SK-N-SH treated with all-trans-retinoic acid at 6 μM for 48 hours (cell line): ENCODE measurements at places on chromosomes 3 and 15.
A peak's percentile ranks its signal among the peaks of the same experiment; 100 is the strongest.

DNA sequence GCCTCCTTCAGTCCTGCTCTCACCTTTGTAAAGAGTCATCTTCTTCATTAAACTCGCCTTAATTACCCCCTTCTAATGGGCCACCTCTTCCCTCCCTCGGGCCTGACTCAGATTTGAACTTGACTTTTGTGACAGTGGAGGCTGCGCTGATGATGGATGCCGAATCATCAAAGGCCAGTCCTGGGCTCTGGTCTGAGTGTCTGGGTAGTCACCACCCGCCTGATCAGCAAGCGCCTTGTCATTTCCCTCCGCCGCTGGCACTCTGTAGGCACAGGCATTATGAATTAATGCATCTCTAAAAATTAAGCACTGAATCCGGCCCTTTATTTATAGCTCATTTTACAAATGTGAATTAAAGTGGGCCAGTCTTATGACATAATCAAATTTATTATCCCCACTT, 116.7 kb upstream of the PROK2 start:
- no peak for ATAC-seq

- ATAC-seq: no peak
Measured at GRCh38 chr3:197197334-197197733, 101.1 kb downstream of the DLG1 start.

- ATAC-seq: no peak
Measured at GRCh38 chr3:41575724-41576123, 376.4 kb downstream of the CTNNB1 start.

DNA sequence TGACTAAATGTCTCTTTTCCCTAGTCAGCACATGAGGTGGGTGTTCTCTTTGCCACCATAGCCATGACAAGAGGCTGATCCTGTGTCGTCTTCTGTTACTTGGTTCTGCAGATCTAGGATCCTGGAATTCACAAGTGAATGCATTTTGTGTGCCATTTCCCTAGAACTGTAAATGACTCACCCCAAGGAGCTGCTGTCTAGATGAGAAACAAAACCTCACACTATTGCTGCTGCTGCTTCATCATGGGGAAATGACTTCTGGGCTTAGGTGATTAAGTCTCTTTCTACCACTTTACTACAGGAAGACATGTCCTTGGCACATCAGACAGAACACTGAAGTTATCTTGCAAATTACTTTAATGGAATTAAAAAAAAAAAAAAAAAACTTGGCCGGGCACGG, 54.9 kb downstream of the SLCO3A1 start:
- peak; percentile 79 for ATAC-seq

DNA sequence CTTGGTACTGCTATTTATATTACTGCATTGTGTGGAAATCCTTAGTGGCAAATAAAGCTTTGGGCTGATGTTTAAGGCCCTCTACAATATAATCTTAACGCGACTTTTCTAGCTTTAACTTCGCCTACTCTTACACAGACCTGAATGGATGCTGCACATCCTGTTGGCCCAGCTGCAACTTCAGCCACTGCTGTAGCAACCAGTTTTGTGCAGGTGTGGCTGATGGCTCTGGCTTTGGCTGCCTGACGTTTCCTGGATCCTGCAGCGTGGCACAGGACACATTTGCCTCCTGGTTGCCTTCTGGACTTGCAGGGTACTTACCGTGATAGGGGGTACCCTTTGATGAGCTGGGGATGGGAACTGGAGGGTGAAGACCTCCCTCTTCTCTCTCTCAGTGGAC, 20.2 kb upstream of the ERICH6 start:
- no peak for ATAC-seq

DNA sequence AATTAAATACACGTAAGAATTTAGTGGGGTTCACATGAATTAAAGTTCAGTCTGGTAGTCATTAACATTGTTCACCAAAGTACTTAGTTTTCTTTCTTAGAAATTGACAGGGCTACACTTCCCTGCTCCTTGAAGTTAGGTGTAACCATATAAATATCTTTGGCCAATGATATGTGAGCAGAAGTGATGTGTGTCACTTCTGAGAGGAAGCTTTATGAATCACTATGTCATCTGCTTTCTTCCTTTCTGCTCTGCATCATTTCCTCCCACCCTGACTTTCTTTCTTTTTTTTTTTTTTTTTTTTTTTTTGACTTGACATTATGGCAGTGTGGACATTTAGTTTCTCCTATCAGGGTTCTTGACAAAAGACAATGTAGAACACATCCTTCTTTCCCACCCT, 156.2 kb upstream of the COL8A1 start:
- ATAC-seq: no peak

GRCh38 chr3:189587664-189588040, 43.5 kb upstream of the TP63 start:
- no peak for ATAC-seq

GRCh38 chr3:68771681-68772080, 160.7 kb downstream of the TAFA4 start:
- no peak for ATAC-seq

DNA sequence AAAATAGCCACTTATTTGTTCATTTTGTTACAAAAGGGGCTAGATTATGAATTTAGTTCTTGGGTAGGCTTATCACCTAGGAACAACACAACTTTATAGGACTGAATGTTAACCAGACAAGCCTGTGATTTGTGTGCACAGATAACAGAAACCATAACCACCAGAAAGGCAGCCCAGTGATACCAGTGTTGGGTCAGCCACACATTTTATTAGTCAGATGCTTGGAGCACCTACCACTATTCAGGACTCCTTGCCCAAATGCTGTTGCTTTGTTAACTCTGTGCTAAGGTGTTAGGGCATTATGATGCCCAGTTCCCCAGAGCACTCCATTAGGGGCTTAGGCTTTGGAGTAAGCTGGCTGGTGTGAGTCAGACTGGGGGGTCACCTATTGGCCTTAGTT, 22.5 kb downstream of the PLCL2 start:
- ATAC-seq: no peak

DNA sequence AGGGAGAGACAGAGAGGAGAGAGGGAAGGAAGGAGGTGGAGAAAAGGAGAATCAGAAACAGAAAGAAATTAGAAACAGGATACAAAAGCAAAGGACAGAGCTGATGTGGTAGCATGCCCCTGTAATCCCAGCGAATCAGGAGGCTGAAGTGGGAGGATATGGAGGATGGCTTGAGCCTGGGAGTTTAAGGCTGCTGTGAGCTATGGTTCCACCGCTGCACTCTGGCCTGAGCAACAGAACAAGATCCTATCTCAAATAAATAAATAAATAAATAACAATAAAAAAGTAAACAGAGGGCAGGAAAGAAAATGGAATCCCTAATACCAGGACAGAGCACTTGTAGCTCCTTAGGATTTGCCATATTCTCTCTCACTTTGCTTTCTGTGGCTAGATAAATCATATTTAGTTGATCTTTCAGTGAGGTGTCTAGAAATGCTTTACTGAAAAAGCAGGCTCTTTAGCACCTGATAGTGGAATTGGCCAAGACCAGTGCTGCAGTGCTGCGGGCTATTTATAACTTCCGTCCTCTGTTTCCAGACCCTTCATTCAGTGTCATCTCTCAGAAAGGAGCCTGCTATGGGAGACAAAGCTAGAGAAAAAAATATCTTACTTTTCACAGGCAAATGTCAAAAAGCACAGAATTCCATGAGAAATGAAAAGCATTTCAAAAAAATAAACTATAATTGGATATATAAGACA, 20.0 kb upstream of the SLC28A2 start:
- ATAC-seq: no peak

- ATAC-seq: no peak
Measured at GRCh38 chr15:74423431-74424257, 10.1 kb downstream of the SEMA7A start.

GRCh38 chr3:133330065-133330464, 69.8 kb upstream of the BFSP2 start:
- peak; percentile 76 for ATAC-seq

- ATAC-seq: no peak
Measured at GRCh38 chr3:164450276-164450905, 627.9 kb downstream of the SI start.

- ATAC-seq: no peak
Measured at GRCh38 chr3:513301-513700, 316.7 kb downstream of the CHL1 start.

DNA sequence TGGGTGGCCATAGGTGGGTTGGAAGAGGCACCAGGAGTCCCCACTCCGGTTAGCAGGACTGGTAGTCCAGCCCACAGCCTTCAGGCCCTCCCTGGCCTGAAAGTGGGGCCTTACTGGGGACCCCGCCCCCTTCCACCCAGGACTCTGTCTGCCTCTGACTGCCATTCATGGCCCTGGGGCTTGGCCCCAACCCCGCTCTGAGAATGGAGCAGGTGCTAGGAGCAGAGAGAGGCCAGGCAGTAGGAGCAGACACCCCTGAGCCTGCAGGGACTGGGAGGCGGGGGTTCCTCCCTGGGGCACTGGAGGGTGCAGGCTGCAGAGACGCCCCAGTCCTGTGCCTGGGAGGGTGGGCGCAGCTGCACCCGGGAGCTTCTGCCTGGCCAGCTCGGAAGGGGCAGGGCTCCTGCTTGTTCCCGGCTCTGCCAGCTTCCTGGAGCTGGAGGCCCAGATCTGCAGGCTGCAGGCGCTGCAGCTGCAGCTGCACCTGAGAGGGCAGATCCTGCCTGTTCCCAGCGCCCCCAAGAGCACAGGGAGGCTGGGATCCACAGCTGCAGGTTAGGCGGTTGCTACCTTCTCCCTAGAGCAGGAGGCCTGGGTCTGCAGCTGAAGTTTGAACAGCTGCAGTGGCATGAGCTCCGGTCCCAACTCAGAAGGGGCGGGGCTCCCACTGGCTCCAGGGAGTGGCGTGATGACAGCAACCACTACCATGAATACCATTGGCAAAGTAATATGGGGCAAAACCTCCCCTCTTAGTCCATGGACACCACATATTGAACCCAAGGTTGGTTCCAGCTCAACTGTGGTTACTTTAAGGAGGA, 194.7 kb downstream of the SQOR start:
- ATAC-seq: no peak

- no peak for ATAC-seq
Measured at GRCh38 chr15:63310646-63311045, 33.2 kb downstream of the APH1B start.

DNA sequence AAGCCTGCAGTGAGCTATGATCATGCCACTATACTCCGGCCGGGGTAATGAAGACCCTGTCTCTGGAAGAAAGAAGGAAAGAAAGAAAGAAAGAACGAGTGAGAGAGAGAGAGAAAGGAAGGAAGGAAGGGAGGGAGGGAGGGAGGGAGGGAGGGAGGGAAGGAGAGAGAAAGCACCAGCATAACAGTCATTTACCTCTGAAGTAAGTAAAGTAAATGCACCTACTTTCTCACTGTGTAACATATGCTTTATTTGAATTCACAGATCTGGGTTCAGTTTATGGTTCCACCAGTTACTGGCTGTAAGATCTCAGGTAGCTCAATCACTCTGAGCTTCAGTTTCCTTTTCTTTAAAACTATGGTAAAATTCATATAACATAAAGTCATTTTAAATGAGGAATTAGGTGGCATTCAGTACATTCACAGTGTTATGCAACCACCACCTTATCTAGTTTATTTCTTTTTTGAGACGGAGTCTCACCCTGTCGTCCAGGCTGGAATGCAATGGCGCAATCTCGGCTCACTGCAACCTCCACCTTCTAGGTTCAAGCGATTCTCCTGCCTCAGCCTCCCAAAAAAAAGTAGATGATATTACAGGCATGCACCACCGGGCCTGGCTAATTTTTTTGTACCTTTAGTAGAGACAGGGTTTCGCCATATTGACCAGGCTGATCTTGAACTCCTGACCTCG, 16.1 kb upstream of the RAD54L2 start:
- no peak for ATAC-seq

GRCh38 chr3:126287171-126287535, 70.1 kb downstream of the KLF15 start:
- ATAC-seq: no peak
